Esophagus squamous epithelium (tissue), 5 donors: ENCODE measurements at places on chromosomes 12 and 14. TPM values are rescaled to one million over a fixed set of nuclear protein-coding genes. Genes with fewer than 3 reads are reported as not detected.

DNA sequence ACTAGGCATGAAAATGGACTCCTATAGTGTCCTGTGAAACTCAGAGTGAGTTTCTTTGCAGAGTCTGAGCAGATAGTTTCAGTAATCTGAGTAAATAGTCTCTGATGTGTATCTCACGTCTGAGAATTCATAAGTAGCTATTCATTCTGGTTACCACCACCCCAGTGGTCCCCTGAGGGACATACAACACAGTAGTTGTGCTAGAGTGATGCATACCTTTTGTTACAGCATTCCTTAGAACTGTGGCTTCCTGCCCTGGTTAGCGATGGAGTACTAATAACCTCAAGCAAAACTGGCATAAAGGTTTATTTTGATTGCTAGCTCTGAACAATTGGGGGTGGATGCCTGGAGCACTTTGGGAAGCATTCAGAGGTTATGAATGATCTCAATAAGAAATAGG lies 114.7 kb downstream of the DAAM1 start:
- no peaks in the 10 kb centered on the region for H3K27me3 ChIP-seq
- DNase-seq = no peak
- H3K27ac ChIP-seq = no peak overlapping the region
- H3K4me1 ChIP-seq = no peaks in the 10 kb centered on the region

- H3K4me3 ChIP-seq = no peak overlapping the region
- no peaks in the 10 kb centered on the region for H3K4me1 ChIP-seq
- no peaks in the 10 kb centered on the region for H3K27me3 ChIP-seq
- DNase-seq = no peak
These were observed 91.6 kb downstream of the DHRS2 start for GRCh38 chr14:23727566-23728335.

- H3K36me3 ChIP-seq = no peaks in the 10 kb centered on the region
- H3K27me3 ChIP-seq = no peaks in the 10 kb centered on the region
- no peak for DNase-seq
- H3K4me3 ChIP-seq = no peak overlapping the region
- H3K27ac ChIP-seq = no peak overlapping the region
These were observed 133.5 kb downstream of the FOXN3 start for GRCh38 chr14:89283327-89284060.

DNA sequence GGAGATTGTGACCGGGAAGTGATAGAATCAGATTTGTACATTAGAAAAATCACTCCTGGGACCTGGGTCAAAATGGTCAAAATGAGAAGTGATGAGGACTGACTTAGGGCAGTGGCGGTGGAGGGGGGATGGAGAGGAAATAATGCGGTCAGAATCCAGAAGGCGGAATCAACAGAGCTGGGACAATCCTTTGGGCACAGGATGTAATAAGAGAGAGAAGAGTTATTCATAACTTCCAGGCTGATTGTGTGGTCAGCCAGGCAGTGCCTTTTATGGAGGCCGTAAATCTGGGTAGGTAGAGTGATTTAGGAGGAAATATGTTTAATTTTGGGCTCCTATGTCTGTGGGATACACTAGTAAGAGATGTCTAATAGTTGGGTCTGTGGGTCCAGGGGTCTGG lies 21.6 kb downstream of the FBXL14 start:
- no peak overlapping the region for H3K27ac ChIP-seq
- peaks cover 10% of the 10 kb centered on the region for H3K4me1 ChIP-seq
- H3K27me3 ChIP-seq = no peaks in the 10 kb centered on the region
- no peak overlapping the region for H3K4me3 ChIP-seq
- DNase-seq = no peak

GRCh38 chr12:53999559-54000115 lies 324 bp upstream of the HOXC9 start:
- H3K36me3 ChIP-seq = no peaks in the 10 kb centered on the region
- peaks cover 46% of the 10 kb centered on the region for H3K4me1 ChIP-seq
- H3K4me3 ChIP-seq = peak overlapping the region; percentile 63
- DNase-seq = no peak

DNA sequence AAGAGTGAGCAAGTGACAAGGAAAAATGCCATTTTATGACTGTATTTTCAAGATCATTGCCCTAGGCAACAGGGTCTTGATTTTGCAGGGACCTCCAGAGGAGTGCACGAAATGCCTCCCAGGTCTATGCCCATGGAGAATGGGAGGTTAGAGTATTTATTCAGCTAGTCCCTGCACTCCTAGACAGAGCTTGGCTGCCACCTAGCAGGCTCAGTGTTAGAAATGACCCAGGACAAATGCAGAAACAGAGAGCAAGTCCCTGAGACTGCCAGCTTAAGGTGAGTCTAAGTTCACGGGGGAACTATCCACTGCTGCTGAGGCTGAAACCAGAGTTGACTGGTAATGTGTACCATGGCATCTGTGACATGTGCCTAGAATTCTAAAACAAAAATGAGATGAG lies 506.4 kb downstream of the MED13L start:
- no peak overlapping the region for H3K27ac ChIP-seq
- no peak for DNase-seq
- H3K4me3 ChIP-seq = no peak overlapping the region
- no peaks in the 10 kb centered on the region for H3K4me1 ChIP-seq
- H3K27me3 ChIP-seq = no peaks in the 10 kb centered on the region

- H3K27ac ChIP-seq = peak overlapping the region; percentile 73
- DNase-seq = no peak
- H3K36me3 ChIP-seq = no peaks in the 10 kb centered on the region
- H3K27me3 ChIP-seq = no peaks in the 10 kb centered on the region
These were observed 10.6 kb upstream of the PYGL start for GRCh38 chr14:50954811-50955372.

- H3K36me3 ChIP-seq = no peaks in the 10 kb centered on the region
- peak overlapping the region; percentile 43 for H3K27ac ChIP-seq
- no peak overlapping the region for H3K4me3 ChIP-seq
- no peaks in the 10 kb centered on the region for H3K27me3 ChIP-seq
These were observed 45.7 kb upstream of the ITPR2 start for GRCh38 chr12:26878661-26879119.

DNA sequence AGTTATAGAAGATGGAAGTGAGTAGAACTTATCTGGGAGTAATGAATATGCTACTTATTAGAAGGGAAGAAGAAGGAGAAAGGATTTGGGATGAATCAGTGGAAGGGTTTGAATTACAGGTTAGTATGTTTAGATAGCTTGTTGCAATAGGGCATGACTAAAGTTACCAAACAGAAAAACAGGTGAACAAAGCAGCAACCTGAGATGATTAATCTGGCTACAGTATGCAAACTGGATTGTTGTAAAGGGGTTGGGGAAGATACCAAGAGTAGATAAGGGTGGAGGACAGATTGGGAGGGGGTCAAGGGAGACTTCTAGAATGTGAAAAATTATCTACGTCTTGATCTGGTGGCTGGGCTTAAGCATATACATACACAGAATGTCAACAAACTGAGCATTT lies 73.4 kb upstream of the CLEC14A start:
- H3K36me3 ChIP-seq = no peaks in the 10 kb centered on the region
- no peaks in the 10 kb centered on the region for H3K4me1 ChIP-seq
- no peak overlapping the region for H3K27ac ChIP-seq

DNA sequence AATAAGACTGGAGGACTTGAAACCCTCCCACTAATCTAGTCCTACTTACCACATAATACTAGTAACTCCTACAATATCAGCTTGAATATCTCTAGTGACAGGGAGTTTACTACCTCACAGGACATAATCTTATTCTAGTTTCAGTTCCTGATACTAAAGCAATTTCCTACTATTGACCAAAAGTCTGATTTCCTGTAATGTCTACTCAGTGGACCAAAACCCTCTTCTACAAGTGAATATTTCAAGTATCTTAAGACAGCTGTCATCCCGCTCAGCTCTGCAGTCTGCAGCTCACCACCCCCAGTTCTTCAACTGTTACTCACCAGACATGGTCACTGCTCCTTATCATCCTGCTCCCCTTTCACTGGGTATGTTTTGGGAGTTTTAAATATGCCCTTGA lies 70.8 kb upstream of the TMCC3 start:
- no peak for DNase-seq
- H3K27ac ChIP-seq = no peak overlapping the region
- no peaks in the 10 kb centered on the region for H3K36me3 ChIP-seq
- no peaks in the 10 kb centered on the region for H3K4me1 ChIP-seq
- no peak overlapping the region for H3K4me3 ChIP-seq

GRCh38 chr12:131327521-131328488 lies 374.1 kb downstream of the ADGRD1 start:
- no peaks in the 10 kb centered on the region for H3K4me1 ChIP-seq
- H3K27me3 ChIP-seq = no peaks in the 10 kb centered on the region
- H3K27ac ChIP-seq = no peak overlapping the region
- H3K36me3 ChIP-seq = no peaks in the 10 kb centered on the region
- no peak overlapping the region for H3K4me3 ChIP-seq

The CCDC177 gene
- total RNA-seq = not detected

The PRB2 gene
- not detected for total RNA-seq

The ACOT4 gene
- 2.0 TPM for total RNA-seq

The TAS2R14 gene
- 0.80 TPM for total RNA-seq
